ENCODE measurements at places on chromosomes 3 and 15. TPM values are rescaled to one million over a fixed set of nuclear protein-coding genes. Genes with fewer than 3 reads are reported as not detected.

SLC6A1 gene
- total RNA-seq, result 3.9 TPM

CCDC13 gene
- 1.7 TPM for total RNA-seq

FOXB1 gene
- total RNA-seq, result not detected

MORC1 gene
- total RNA-seq, result 0.20 TPM

SEMA4B gene
- 104 TPM for total RNA-seq

DNA sequence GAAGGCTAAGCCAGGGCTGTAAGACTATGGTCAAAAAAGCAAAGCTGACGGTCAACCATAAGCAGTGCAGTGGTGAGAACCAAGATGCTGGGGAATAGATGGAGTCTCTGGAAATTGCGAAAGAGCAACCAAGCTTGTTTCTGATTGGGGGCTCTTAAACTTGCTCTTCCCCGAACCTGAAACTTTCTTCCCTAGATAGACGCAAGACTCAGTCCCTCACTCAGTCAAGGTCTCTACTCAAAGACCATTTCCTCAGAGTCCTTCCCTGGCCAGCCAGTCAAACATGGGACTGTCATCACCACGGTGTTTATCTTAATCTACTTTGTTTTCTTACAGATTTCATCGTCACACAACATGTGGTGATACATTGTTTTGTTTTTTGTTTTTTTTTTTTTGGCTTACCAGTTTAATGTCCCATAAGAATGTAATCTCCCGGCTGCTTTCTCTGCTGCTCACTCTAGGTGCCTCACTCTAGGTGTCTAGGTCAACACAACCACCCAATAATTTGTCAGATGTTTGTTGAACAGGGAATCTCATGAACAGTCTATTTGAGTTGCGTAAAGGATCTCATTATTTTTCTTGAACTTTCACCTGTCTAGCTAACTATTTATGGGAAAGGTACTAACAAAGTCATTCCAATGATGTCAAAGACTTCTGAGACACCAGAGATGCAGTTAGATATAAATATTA lies 495.4 kb downstream of the FOXP1 start:
- DNase-seq, result no peak

- DNase-seq, result no peak
Observed at GRCh38 chr3:50520849-50521248, 17.4 kb upstream of the CACNA2D2 start.

- no peak for DNase-seq
Observed at GRCh38 chr3:138078096-138078495, 37.3 kb downstream of the DZIP1L start.

GRCh38 chr15:52417521-52417920 lies 111.2 kb downstream of the MYO5A start:
- no peak for DNase-seq

DNA sequence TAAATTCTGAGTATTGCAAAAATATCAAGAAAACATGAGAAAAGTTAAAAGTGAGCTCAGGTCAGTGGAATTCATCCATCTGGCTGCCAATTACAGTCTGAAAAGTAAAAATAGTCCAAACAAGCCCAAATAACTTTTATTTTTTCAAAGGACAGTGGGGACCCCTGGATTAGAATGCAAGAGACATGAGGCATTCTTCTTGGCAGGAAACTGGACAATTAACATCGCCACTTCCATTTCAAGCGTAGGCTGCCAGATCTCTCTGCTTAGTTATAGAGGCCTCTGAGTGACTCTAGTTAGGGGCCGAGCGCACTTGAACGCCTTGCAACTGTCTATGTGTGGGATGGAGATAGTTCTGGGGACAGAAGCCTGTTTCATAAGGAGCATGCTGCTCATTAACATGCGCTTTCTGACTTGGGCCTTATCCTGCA lies 189.1 kb downstream of the GHSR start:
- no peak for DNase-seq

- DNase-seq, result no peak
Observed at GRCh38 chr15:79673416-79674123, 223.2 kb downstream of the MTHFS start.
